ENCODE measurements at places on chromosomes 4 and X.

DNA sequence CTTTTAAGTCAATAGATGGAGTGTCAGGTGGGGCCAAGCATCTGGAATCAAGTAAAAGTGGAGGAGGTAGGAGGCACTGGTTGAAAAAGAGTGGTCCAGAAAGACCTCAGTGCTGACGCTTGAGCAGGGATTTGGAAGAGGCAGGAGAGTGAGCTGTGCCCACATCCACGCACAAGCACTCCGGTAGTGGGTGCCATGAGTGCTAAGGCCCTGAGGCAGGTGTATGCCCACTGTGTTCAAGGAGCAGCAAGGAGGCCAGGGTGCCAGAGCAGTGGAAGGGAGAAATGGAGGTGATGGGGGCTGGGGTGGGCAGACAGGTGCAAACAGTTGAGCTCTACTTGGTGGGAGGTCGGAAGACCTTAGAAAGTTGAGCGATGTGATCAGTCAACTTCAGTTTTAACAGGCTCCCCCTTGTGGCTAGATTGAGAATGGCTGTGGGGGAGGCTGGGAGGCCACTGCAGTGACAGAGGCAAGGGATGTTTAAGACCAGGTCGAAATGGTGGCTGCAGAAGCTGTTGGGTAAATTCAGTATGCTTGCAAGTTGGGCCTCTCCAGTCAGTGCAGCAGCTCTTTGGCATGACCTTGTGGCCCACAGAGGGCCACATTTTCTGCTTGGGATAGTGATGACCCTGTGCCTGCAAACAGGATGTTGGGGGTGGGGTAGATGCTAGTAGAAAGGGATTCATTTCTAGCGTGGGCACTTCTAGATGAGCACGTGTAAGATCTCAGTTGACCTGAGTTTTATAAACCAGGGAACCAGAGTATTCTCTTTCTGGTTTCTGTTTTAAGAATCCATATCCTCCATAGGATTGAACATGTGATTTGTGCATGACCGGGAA is 12.7 kb downstream of the TKTL1 start:
- DNase-seq: peak; percentile 59

DNA sequence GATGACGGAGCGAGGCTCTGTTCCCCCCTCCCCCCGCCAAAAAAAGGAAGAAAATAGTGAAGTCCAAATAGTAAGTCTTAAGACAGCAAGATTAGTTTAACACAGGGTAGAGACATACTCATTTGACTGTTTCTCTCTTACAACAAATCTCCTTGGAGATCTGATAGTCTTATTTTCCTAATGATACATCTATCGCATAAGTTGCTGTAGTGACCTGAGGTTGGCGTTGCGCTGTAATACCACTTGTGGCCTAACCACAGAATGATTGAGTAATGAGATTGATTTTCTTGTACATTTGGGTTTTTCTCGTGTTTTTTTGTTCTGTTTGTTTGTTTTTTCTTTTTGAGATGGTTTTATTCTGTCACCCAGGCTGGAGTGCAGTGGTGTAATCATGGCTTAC is 27.2 kb downstream of the OCIAD1 start:
- DNase-seq: no peak

DNA sequence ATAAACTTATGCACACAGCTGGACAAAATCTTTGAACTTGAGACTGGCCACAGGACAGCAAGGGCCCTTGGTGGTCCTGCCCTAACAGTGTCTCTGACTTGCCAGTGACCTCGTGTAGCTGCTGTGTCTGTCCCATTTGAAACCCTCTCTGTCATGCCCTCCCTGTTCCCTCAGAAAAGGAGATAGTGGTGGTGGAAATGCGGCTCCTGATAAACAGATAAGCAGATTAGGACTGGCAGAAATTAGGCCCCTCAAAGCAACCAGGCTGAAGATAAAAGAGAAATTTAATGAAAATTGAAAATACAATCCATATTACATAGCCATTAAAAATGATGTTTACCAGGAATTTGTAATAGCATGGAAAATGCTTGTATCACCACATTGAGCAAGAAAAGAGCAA is 136.6 kb upstream of the ATP6AP2 start:
- DNase-seq: no peak

- no peak for DNase-seq
Observed at GRCh38 chr4:39030725-39031124, 1.5 kb downstream of the TMEM156 start.

GRCh38 chr4:535924-536281 is 36.9 kb downstream of the PIGG start:
- DNase-seq: no peak

Data from femur (tissue), 1 donor.